ENCODE measurements at places on chromosomes 13 and 19. TPM values are rescaled to one million over a fixed set of nuclear protein-coding genes. Genes with fewer than 3 reads are reported as not detected.

CEACAM5 gene
- total RNA-seq, result not detected

PTGIR gene
- total RNA-seq, result 0.55 TPM

DNA sequence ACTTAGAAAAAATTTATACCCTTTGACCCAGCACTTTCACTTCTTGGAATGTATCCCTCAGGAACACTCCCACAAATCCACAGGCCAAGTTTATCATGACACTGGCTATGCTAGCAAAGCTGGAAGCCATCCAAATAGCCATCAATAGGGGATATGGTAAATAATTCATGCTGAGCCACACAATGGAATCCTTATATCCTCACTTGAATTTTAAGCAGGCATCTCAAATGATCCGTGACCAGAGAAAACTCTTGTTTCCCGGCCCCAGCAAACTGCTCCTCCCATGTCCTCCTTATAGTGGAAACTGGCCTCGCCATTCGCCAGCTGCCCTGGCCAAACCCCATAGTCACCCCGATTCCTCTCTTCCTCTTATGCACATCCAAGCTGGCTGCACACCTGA, 37.6 kb downstream of the GRIK5 start:
- peak; percentile 81 for ATAC-seq

DNA sequence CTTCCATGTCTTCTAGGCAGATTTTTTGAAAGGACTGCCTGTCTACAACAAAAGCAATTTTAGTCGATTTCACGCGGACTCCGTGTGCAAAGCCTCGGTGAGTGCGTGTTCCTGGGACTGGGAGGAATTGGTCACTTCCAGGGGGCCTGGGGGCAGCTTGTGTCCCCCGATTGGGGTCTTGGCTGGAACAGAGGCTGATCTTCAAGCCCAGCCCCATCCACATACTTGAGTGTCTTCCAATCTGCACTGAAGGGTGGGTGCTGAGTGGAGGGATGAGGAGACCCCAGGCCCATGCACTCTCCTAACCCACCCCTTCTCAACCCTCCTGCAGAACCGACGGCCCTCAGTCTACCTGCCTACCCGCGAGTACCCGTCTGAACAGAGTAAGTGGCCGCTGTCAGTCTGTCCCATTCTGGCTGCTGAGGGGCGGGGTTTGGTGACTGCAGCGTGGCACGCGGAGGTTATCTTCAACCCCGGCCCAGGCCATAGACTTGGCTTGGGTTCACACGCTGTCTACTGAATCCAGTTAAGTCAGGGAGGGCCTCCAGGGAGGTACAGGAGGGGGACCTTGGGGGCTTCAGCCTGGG, 4.7 kb downstream of the DDA1 start:
- ATAC-seq, result no peak

DNA sequence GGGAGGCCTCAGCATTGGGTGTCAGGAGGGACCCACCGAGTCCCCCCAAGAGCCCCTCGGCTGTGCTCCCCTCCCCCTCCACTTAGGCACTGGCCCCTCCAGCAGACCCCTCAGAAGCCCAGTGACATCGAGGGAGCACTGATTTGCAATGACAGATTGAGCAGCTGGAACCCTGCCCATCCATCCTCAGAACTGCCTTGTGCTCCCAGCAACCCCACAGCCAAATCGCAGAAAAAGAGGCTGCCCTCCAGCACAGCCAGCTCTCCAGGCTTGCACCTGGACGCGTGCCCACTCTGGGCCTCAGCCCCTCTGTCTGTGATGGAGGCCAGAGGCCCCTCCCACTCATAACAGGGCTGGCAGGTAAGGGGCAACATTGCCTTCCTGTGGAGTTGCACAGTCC, 123.2 kb upstream of the VSTM2B start:
- no peak for ATAC-seq

Measured in motor neuron (in vitro differentiated cells).